Thyroid gland (tissue), 4 donors: ENCODE measurements at places on chromosomes 3 and 15. TPM values are rescaled to one million over a fixed set of nuclear protein-coding genes. Genes with fewer than 3 reads are reported as not detected.

GRCh38 chr3:171704814-171705213 lies 105.5 kb downstream of the PLD1 start:
- H3K27me3 ChIP-seq: no peaks in the 10 kb centered on the region
- H3K36me3 ChIP-seq: no peaks in the 10 kb centered on the region
- H3K4me3 ChIP-seq: no peak overlapping the region
- no peak for DNase-seq
- H3K4me1 ChIP-seq: no peaks in the 10 kb centered on the region

- DNase-seq: no peak
- no peaks in the 10 kb centered on the region for H3K4me1 ChIP-seq
- no peaks in the 10 kb centered on the region for H3K36me3 ChIP-seq
- H3K27me3 ChIP-seq: no peaks in the 10 kb centered on the region
These were observed 41.0 kb downstream of the OCA2 start for GRCh38 chr15:28058082-28058481.

- no peaks in the 10 kb centered on the region for H3K4me1 ChIP-seq
These were observed 59.7 kb upstream of the ANKRD34C start for GRCh38 chr15:79222808-79223207.

DNA sequence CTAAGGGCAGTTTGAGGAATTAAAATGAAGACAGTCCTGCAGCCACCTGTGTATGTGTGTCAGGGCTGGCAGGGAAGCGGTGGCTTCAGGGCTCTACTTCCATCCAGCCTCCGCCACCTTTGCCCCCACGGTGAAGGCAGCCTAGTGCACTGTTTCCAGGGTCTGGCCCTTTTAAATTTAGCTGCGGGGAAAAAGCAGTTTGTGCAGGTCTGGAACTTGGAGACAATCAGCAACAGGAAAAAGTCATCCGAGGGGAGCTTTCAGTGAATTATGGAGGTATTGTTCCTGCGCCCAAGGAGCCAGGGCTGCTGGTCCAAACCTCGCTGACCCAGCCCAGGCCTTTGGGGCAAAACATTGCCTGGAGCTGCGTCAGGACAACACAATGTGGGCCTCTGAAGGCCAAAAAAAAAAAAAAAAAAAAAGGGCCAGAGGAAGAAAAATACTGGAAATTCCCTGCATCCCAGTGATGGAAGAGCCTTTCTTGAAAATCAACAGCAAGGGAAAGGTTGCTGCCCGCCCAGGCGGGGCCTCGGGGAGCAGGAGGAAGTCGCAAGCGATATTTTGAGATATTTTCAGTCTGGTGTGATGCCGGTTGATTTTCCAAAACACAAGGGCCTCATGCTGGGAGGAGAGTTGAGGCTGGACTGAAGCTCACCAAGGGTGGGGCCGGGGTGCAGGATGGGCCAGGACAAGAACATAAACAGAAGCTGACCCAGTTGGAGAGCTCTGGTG lies 25.5 kb upstream of the FGD5 start:
- H3K27ac ChIP-seq: no peak overlapping the region
- no peak for DNase-seq
- H3K4me3 ChIP-seq: no peak overlapping the region
- no peaks in the 10 kb centered on the region for H3K27me3 ChIP-seq
- H3K36me3 ChIP-seq: no peaks in the 10 kb centered on the region
- peaks cover 7% of the 10 kb centered on the region for H3K4me1 ChIP-seq

- no peak overlapping the region for H3K4me3 ChIP-seq
- H3K4me1 ChIP-seq: peaks cover 12% of the 10 kb centered on the region
- no peak for DNase-seq
- H3K27me3 ChIP-seq: no peaks in the 10 kb centered on the region
- H3K36me3 ChIP-seq: no peaks in the 10 kb centered on the region
- no peak overlapping the region for H3K27ac ChIP-seq
These were observed 23.8 kb downstream of the CORO2B start for GRCh38 chr15:68602459-68603215.

DNA sequence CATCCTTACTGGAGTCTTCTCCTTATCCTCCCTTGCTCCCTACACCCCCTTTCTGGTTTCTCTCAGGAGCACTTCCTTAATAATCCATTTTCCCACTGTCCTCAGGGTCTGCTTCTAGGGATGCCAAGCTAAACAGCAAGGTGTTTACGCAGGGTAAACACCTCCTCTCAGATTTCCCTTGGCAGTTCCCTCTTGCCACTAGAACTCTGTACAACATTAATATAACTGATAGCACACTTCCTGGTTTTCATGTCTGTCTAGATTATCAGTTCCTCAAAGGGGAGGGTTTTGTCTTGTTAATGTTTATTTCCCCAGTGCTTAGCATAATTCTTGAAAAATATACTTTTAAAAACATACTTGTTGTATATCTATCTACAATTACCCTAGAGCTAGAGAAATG lies 118.0 kb upstream of the SLC24A5 start:
- H3K36me3 ChIP-seq: no peaks in the 10 kb centered on the region
- H3K27ac ChIP-seq: no peak overlapping the region
- H3K4me3 ChIP-seq: no peak overlapping the region

GRCh38 chr3:120119846-120120510 lies 25.7 kb upstream of the GSK3B start:
- DNase-seq: no peak
- no peak overlapping the region for H3K27ac ChIP-seq
- H3K4me1 ChIP-seq: no peaks in the 10 kb centered on the region

DNA sequence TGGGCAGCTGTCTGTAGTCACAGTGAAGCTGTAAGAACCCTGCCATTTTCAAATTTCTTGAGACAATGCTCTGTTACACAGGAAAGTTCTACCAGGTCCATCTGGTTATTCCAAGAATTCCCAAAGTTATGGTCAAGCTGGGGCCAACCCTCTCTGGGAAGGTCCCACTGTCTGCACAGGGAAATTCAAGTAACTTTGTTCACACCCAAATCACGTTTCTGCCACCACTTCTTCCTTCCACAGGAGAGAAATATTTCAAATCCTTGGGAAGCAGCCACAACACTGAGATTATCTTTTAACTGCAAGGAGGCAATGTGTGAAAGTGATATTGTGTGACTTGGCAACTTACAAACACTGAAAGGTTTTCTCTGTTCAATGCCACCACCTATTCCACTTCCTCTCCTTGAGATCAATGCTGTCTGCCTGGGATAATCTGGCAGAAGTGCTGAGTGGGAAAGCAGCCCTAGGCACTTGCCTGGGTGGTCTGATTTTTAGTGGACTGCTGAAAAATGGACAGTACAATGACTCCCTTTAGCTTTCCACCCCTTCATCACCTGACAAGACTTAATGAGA lies 5.6 kb downstream of the SCAMP2 start:
- no peak for DNase-seq
- no peaks in the 10 kb centered on the region for H3K27me3 ChIP-seq
- H3K4me3 ChIP-seq: no peak overlapping the region
- H3K27ac ChIP-seq: peak overlapping the region; percentile 78
- H3K4me1 ChIP-seq: peaks cover 49% of the 10 kb centered on the region
- no peaks in the 10 kb centered on the region for H3K36me3 ChIP-seq

DNA sequence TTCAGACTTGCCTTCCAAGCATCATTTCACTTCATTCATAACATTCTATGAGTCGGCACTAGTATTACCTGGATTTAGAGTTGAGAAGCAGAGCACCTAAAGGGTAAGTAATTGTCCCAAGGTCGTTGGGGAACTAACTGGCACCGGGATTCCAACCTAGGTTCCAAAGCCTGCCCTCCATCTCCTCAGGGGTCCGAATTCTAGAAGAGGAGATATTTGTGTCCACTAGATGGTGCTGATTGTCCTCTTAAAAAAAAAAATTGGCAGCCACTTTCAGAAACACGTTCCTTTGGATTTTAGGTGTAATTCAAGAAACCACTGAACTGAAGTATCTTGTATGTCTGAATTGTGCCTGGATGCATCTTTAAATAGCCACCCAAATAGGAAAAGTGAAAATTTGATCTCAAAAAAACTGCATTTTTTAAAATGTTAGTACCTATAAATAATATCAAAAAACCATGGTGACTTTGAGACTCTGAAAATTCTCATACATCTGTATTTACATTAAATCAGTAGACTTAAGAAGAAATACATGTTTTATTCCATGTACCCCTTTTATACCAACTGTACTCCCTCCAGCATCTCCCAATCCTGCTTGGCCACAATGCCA lies 3.9 kb upstream of the FSIP1 start:
- peaks cover 10% of the 10 kb centered on the region for H3K4me1 ChIP-seq
- DNase-seq: no peak
- no peak overlapping the region for H3K27ac ChIP-seq
- no peaks in the 10 kb centered on the region for H3K27me3 ChIP-seq
- no peak overlapping the region for H3K4me3 ChIP-seq

DNA sequence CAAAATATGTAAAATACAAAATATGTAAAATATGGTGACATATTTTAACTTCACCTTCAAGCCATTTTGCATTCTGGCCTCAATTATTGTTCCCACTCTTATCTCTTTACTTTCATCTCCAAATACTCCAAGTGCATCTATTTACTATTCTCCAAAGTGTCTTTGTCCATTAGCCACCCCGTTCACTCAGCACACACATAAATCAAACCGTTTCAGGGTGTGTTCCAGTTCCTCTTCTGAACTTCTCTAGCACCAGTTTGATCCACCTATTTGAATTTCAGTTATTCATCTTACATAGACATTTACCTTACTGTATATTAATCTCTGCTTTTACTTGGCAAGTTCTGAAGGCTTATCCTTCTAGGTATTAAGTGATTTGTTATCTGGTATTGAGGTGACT lies 45.1 kb downstream of the SGO1 start:
- no peak for DNase-seq
- H3K27ac ChIP-seq: no peak overlapping the region
- H3K27me3 ChIP-seq: no peaks in the 10 kb centered on the region
- no peaks in the 10 kb centered on the region for H3K4me1 ChIP-seq
- no peak overlapping the region for H3K4me3 ChIP-seq

DNA sequence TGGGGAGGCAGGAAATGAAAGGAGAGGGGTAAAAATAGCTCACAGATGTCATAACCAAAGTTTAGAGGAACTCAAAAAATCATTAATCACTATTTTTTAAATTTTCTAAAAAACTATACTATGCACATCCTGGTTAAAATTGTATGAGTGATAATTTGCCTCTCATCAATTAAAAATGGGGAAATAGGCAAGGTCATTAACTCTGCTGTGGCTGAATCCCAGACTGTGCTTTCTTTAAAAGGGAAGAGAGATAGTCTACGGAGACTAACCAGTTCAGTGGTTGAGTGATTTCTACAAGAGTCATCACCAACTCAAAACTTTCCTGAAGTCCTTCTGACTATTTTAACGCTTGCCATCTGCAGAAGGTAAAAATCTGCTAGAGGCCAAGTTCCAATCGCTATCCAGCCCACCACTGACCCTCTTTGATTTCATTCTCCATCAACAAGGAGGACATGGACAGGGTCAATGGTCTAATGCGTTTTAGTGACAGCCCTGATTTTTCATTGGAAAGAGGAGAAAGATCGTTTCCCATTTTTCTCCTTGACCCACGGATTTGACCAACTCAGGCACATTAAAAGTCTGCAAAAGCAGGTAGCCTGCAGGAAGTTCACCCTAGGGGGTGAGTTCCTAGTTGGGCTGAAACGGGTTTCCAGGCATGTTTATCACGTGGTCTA lies 850 bp downstream of the SUCLG2 start:
- H3K4me3 ChIP-seq: peak overlapping the region; percentile 9
- no peaks in the 10 kb centered on the region for H3K36me3 ChIP-seq
- no peak overlapping the region for H3K27ac ChIP-seq
- no peak for DNase-seq
- H3K4me1 ChIP-seq: peaks cover 19% of the 10 kb centered on the region
- no peaks in the 10 kb centered on the region for H3K27me3 ChIP-seq

DNA sequence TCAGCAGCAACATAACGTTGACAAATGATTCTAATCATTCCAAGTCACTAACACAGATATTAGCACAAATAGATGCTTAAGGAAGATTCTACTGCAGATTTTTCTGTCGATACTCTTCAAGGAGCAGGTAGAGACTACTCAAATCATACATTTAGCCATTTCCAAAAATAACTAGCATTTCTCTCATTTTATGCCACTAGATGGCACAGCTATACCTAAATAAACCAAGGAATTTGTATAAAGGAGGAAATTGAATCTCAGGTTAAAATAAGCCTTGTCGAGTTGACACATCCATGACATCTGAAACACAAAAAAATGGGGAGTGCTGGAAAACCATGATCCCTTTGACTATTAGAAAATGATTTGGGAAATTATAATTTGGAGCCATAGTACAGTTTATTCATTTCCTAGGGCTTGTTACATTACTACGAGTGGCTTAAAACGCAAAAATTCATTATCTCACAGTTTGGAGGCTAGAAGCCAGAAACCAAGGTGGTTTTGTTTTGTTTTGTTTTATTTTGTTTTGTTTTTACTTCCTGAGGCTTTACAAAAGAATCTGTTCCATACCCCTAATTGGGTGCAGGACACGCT lies 59.5 kb upstream of the STRIT1 start:
- H3K27ac ChIP-seq: no peak overlapping the region
- H3K4me3 ChIP-seq: no peak overlapping the region
- no peaks in the 10 kb centered on the region for H3K4me1 ChIP-seq
- no peak for DNase-seq

GRCh38 chr3:196666001-196666867 lies 26.7 kb downstream of the NRROS start:
- DNase-seq: no peak
- H3K4me1 ChIP-seq: no peaks in the 10 kb centered on the region
- no peaks in the 10 kb centered on the region for H3K27me3 ChIP-seq
- no peak overlapping the region for H3K27ac ChIP-seq
- H3K36me3 ChIP-seq: no peaks in the 10 kb centered on the region

- no peaks in the 10 kb centered on the region for H3K4me1 ChIP-seq
- peak; percentile 22 for DNase-seq
- H3K4me3 ChIP-seq: no peak overlapping the region
- no peak overlapping the region for H3K27ac ChIP-seq
- no peaks in the 10 kb centered on the region for H3K36me3 ChIP-seq
These were observed 57.9 kb upstream of the CTXND1 start for GRCh38 chr15:80309769-80310384.

- H3K27me3 ChIP-seq: no peaks in the 10 kb centered on the region
- peak; percentile 89 for DNase-seq
- no peaks in the 10 kb centered on the region for H3K36me3 ChIP-seq
- no peak overlapping the region for H3K27ac ChIP-seq
- H3K4me1 ChIP-seq: peaks cover 34% of the 10 kb centered on the region
These were observed 193.9 kb upstream of the UBE2E1 start for GRCh38 chr3:23611737-23612295.

- no peak for DNase-seq
- H3K4me1 ChIP-seq: no peaks in the 10 kb centered on the region
These were observed 55.2 kb downstream of the KCNAB1 start for GRCh38 chr3:156175570-156175969.

GRCh38 chr3:172112734-172113120 lies 73.3 kb downstream of the FNDC3B start:
- peaks cover 34% of the 10 kb centered on the region for H3K4me1 ChIP-seq
- peak; percentile 77 for DNase-seq
- H3K4me3 ChIP-seq: no peak overlapping the region
- H3K27ac ChIP-seq: peak overlapping the region; percentile 38
- no peaks in the 10 kb centered on the region for H3K27me3 ChIP-seq

RLBP1 gene
- total RNA-seq: not detected

KNG1 gene
- total RNA-seq: not detected

CTNNB1 gene
- 633 TPM for total RNA-seq

SAMD7 gene
- not detected for total RNA-seq

OR4F6 gene
- total RNA-seq: not detected

FBXO40 gene
- total RNA-seq: not detected

BNC1 gene
- 0.15 TPM for total RNA-seq

SLC6A1 gene
- 0.27 TPM for total RNA-seq

GPR160 gene
- total RNA-seq: 17.5 TPM
